ENCODE measurements at places on chromosomes 6 and 20. TPM values are rescaled to one million over a fixed set of nuclear protein-coding genes. Genes with fewer than 3 reads are reported as not detected.

The PACRG gene
- 1.7 TPM for total RNA-seq

The SLC4A11 gene
- 2.5 TPM for total RNA-seq

The BEND6 gene
- 6.6 TPM for total RNA-seq

The MYH7B gene
- total RNA-seq: 1.3 TPM

GRCh38 chr6:14819001-14819400, 426.9 kb upstream of the JARID2 start:
- peaks cover 41% of the 10 kb centered on the region for H3K27me3 ChIP-seq
- no peak overlapping the region for H3K27ac ChIP-seq
- no peak overlapping the region for H3K4me3 ChIP-seq

DNA sequence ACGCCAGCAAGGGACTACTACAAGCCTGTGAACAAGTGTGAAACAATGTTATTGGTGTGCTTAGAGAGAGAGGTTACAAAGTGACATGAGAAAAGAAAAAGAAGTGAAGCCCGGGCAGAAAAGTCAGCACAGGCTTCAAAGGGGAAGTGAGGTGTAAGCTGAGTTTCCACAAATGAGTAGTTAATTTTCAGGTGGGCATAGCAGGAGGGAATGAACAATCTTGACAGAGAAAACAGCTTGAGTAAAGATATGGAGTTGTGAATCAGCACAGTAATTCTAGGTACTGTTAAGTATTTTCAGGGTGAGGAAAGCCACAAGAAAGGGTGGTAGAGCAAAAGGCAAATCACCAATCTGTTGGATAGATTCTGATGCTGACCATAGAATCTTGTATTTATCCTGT, 4.3 kb downstream of the KCNQ5 start:
- peaks cover 18% of the 10 kb centered on the region for H3K27me3 ChIP-seq
- no peak overlapping the region for H3K4me3 ChIP-seq
- peaks cover 26% of the 10 kb centered on the region for H3K4me1 ChIP-seq
- H3K27ac ChIP-seq: no peak overlapping the region
- no peaks in the 10 kb centered on the region for H3K36me3 ChIP-seq

The EFCAB8 gene
- total RNA-seq: 0.51 TPM
